ENCODE measurements at places on chromosomes 13 and 19.

DNA sequence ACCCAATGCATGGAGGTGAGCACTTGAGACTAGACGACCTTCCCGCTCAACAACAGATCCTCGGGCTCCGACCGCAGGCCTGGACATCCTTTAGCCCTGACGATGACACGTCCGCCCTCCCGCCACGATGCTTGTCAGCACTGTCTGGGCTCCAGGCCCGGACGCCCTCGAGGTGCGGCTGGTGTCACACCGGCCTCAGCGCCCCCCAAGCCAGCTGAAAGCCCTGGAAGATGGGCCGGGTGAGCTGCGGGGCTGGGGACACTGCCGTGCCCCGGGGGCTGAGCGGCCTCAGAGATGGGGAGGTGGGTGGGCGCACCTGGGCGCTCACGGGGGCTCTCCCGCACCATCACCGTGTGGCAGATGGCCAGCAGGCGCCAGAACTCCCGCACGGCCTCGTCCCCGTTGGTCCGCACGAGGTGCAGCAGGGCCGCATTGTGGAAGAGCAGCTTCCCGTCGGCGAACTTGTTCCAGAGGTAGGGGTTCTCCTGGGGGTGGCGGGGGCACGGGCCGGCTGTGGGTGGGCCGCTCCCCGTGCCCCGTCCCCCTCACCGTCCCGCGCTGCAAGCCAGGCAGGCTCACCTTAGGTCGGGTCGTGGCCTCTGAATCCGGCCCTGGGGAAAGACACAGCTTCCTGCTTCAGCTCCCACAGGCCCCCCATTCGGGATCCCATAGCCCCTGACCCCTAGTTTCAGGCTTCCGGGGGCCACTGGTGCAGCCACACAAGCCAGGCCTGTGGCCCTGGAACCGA, 15.5 kb downstream of the ATP8B3 start:
- no peak for DNase-seq

DNA sequence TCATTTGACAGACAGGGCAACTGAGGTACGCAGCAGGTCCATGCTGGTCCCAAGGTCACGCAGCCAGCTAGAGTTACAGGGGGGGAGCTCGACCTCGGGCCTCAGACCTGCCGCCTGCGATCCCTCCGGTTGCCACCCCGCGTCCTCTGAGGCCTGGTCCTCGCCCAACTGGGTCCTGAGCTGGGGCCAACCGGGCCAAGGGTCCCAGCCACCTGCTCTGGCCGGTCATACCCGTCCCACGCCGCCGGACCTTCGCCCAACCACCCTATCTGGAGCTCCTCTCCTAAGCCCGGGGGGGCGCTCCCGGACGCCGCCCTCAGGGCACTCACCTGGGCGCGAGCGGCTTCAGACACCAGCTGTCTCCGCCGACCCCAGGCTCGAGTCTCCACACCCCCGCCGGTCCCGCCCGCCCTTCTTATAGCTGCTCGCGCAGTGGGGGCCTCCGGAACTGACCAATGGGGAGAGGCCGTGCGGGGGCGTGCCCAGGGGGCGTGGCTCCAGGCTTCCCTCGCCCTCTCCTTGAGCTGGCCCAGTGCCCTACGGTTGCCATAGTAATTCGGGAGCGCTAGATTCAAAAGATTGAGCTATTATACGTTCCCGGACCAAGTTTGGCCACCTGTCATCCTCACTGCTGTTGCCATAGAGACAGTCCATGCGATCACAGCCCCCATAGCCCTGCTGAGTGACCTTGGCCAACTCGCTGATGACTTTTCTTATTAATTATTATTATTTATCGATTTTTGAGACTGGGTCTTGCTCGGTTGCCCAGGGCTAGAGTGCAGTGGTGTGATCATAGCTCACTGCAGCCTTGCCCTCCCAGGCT, at the start of gene PLIN5:
TSS of gene PLIN5 (minus strand) at position 389 of the 823 bp plus-strand sequence. CDS start 1,150 bp downstream, outside the sequence.
- DNase-seq = peak; percentile 77

GRCh38 chr13:21138561-21138960, 37.8 kb downstream of the SKA3 start:
- no peak for DNase-seq

DNA sequence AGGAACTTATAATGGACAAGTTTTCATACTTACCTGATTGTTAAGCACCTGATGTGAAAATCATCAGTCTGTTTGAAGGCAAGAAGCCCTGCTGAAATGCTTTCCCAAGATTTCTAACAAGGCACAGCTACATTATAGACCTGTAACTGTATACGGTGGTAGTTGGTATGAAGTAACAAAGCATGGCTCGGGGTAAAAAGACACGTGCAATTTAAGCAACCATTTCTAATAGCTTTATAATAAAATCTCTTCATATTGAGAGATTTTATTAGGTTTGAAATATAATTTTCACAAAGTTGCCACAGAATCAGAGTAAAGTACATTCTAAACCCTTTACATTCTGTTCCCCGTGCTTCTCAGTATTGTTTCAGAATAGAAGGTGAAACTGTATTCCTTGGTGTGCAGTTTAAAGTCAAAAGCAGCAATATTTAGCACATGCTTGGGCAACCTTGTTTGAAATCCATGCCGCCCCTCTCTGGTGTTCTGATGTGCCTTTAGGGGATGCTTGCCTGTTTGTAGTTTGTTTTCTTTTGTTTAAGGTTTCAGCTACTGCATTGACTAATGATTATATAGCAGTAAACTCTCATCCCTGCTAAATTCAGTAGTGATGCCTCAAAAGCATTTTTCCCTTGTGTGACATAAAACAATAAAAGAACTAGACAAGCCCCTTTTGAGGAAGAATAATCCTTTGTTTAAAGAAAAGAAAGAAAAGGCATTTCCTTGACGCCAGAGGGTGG, 125.2 kb upstream of the OBI1 start:
- DNase-seq = no peak

DNA sequence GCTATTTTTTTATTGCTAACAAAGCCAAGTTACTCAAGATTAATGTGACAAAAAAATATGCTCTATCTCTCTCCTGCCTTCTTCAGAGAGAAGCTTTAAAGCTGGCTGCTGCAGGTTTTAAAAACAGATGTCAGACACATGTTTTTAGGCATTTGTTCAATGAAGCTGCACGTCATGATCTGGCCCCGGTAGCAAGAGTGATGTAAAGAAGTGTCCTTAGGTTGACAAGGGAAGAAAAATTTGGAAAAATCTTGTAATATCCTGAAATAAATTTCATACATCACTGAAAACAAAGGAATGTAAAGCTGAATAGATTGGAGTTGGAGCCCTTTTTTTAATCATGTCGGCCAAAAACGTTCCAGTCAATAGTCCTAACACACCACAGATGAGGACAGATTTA, 531.4 kb upstream of the NBEA start:
- no peak for DNase-seq

GRCh38 chr19:36939153-36939552, 23.0 kb downstream of the ZNF568 start:
- DNase-seq = no peak

DNA sequence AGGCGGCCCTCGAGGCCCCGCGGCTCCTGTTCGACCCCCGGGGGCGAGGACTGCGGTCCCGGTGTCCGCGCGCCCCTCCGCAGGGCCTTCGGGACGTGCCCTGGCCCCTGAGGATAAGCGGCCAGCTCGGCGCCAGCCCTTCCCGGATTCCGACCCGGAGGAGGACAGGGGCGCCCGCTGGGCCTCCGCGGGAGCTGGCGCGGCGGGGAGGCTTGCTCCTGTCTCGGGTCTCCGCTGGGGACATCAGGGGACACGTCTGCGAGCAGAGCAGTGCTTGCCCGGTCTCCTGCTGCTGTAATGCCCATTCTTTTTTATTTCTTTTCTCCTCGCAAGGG, 829 bp downstream of the B3GLCT start:
- DNase-seq = peak; percentile 25

GRCh38 chr19:56071151-56071550, 49.9 kb downstream of the ZNF787 start:
- no peak for DNase-seq

- DNase-seq = no peak
Observed at GRCh38 chr13:28552288-28552687, 57.4 kb upstream of the FLT1 start.

DNA sequence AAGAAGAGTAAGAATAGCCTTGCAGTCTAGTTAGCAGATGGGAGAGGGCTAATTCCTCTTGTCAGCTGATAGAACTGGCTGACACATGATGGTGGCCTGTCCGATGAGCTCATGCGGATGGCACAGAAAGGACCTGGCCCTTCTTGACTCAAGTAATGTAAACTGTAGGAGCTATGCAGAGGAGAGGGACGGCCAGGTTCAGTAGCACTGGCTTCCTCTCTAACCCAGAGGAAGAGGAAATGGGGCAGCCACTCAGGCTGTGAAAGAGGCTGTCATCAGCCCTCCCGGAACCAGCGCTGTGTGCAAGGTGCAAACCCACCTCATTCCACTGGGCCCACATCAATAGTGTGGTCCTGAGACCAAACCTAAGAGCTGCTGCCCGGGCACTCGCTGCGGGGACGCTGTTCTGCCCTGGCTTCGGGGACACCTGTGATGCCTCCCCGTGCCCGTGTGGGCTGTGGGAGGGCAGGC, 30.8 kb upstream of the USE1 start:
- DNase-seq = no peak

GRCh38 chr13:112071102-112071722, 4.3 kb downstream of the SOX1 start:
- no peak for DNase-seq

GRCh38 chr13:32988608-32989289, 27.5 kb upstream of the KL start:
- DNase-seq = no peak

DNA sequence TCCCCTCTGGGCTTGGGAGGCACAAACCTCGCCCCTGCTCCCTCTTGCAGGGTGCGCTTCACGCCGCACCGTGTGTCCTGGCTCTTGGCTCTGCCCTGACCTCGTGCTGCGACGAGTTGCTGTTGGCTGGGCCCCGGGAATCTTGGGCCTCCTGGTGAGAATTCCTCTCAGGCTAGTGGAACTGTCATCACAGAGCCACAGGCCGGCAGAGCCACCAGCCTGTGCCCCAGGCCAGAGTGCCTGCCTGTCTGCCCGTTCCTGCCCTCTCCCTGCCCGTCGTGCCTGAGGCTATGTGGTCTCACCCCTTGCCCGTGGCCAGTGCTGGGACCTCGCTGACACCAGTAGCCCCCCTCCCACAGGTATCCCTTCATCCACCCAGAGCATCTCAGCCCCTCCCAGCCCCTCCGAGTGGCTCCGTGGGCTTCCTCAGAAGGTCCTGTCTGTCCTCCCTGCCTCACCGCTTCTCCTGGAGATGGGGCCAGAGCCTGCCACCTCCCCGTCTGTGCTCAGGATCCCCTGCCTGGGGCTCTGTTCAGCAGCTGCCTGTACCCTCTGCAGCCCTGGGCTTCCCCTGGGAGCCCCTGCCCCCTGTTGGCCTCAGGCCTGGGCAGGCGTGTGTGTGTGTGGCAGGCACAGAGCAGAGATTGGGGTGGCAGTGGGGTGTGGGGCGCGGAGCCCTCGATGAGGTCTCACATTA, 13.3 kb downstream of the NDUFB7 start:
- DNase-seq = no peak

GRCh38 chr13:74040200-74040599, 94.0 kb downstream of the KLF12 start:
- DNase-seq = peak; percentile 26

GRCh38 chr19:44626048-44626624, 12.8 kb downstream of the IGSF23 start:
- DNase-seq = peak; percentile 91

DNA sequence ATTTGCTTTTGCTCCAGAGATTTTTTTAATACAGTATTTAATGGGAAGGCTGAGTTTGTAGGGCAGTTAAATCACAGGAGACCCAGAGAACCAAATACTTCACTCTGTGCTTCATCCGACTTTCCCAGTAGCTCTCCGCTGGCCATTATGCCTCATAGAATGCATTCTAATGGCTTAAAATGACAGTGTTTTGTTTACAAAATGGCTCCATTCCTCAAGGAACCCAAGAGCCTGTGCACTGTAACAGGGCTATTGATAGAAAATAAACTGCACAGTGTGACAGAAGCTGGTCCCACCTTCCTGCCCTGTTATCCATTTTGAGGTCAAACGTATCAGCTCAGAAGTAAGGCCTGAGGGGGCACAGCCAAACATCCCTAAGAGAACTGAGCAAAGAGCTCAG, 136.5 kb downstream of the RAP2A start:
- no peak for DNase-seq

DNA sequence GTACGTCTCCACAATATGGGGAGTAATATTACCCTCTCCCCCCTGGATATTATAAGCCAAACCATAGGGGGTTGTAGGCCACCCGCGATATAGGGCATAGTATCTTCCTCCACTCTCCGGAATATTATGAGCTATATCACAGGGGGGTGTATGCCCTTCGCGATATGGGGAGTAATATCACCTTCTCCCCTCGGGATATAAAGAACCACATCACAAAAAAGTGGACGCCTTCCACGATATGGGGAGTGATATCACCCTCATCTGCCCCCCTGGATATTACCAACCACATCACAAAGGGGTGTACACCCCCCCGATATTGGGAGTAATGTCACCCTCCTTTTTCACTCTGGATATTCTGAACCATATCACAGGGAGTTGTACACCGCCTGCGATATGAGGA, 65.5 kb upstream of the CEACAM21 start:
- DNase-seq = no peak

DNA sequence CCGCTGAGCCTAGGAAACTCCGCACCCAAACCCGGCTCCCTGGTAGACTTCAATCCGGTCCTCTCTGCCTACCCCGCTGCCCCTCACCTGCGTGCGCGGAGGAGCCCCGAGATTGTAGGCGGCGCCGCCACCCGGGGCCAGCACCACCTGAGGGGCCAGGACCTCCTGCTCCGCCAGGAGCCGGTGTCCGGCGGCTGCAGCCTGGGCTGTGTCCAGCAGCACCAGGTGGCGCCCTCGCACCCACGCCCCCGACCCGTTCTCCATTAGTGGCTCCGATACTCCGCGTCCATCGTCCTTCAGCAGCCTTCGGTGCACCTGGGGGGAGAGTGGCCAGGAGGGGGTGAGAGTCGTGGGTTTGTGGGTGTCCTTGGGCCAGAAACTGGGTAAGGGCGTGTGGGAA, 18.5 kb downstream of the MAN2B1 start:
- no peak for DNase-seq

DNA sequence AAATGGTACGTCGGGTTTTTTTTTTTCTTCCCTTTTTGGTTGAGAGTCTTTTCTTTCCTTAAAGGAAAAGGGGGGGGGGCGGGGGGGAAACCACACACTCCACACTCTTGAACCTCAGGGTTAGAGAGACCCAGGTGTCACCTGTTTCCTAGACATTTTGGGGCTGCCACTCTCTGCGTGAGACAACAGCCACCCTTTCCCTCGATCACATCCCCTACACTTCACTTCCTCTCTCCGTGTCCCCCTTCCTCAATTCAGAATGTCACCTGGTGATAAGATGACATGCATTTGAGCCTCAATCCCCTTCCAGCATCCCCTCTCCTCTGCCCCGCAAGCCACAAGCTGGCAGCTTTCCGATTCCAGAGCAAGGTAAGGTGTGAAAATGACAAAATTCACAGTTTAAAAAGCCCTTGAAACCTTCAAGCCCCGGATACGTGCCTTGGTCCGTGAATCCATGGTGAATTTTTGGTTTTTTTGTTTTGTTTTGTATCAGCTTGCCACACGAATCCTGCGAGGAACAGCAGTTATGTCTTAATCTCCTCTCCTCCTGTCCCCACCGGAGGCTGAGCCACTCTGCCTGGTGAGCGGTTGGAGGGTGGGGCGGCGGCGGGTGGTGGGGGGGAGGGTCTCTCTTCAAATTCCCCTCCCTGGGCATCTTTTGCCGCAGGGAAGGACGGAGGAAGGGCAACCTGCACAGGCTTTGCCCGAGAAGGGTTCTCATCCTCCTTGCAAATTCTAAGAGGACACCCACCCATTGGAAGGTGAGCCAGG, 4.2 kb downstream of the PTPRS start:
- DNase-seq = no peak
